Activated naive CD4-positive, alpha-beta T cell treated with anti-CD3 and anti-CD28 coated beads, Interleukin-2, amount 10 ng/mL, durations not matched to agents 7 days and 5 days (primary cell): ENCODE measurements at places on chromosomes 11 and 22.

DNA sequence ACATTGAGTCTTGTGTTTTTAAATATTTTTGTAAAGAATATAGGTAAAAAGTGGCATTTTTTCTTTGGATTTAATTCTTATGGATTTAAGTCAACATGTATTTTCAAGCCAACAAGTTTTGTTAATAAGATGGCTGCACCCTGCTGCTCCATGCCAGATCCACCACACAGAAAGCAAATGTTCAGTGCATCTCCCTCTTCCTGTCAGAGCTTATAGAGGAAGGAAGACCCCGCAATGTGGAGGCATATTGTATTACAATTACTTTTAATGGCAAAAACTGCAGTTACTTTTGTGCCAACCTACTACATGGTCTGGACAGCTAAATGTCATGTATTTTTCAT, 333 bp upstream of the CD3E start:
- peaks cover 60% of the 10 kb centered on the region for H3K4me1 ChIP-seq
- H3K36me3 ChIP-seq = peaks cover 41% of the 10 kb centered on the region
- DNase-seq = no peak
- H3K4me3 ChIP-seq = peak overlapping the region; percentile 98
- peak overlapping the region; percentile 99 for H3K27ac ChIP-seq
- peaks cover 4% of the 10 kb centered on the region for H3K27me3 ChIP-seq

- peak overlapping the region; percentile 1 for H3K27ac ChIP-seq
- peaks cover 21% of the 10 kb centered on the region for H3K4me1 ChIP-seq
- peak; percentile 21 for DNase-seq
- H3K4me3 ChIP-seq = peak overlapping the region; percentile 0
- H3K36me3 ChIP-seq = no peaks in the 10 kb centered on the region
- H3K27me3 ChIP-seq = peaks cover 7% of the 10 kb centered on the region
Measured at GRCh38 chr11:30281476-30282288, 41.2 kb upstream of the ARL14EP start.

DNA sequence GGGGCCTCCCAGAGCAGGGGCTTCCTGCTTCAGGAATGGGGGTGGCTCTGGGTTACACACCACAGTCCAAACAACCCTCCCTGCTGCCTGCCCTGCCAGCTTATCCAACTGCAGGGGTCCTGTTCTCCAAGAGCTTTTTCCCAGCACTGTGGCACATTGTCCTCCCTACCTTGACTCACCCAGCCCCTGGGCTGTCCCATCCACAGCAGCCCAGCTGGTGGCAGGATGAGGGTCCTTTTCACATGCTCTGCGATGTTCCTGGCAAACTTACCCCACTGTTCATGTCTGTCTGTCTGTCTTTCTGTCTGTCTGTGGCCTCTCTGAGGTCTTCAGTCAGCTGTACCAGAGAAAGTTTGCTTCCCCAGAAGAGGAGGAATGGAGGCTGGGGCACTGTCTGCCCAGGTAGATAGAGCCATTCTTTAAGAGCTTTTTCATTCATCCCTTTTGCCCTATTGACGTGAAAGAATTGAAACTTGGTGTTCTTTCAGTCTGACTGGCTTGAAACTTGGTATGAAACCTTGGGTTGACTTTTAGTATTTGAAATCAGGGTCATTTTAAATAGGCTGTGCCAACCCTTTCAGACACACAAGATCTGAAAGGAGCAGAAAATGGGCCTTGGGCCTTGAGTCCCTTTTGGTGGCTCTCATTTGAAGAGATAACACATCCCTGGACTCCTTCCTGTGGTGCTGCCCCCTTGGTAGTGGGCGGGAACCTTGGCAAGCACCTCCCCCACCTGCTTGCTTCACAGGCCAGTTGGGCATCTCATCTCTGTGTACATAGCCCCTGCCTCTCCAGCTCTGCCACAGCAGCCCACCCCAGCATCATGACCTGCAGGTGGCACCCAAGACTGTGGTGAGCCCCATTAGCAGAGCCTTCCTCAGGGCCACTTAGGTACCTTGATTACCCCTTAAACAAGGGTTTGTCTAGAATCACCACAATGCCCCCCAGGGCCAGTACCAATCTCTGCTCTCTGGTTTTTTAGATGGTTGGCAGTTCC, 74.6 kb upstream of the SUSD2 start:
- H3K4me1 ChIP-seq = peaks cover 33% of the 10 kb centered on the region
- H3K36me3 ChIP-seq = peaks cover 45% of the 10 kb centered on the region
- peak; percentile 55 for DNase-seq
- H3K27ac ChIP-seq = peak overlapping the region; percentile 73
- no peaks in the 10 kb centered on the region for H3K27me3 ChIP-seq
- H3K4me3 ChIP-seq = no peak overlapping the region

DNA sequence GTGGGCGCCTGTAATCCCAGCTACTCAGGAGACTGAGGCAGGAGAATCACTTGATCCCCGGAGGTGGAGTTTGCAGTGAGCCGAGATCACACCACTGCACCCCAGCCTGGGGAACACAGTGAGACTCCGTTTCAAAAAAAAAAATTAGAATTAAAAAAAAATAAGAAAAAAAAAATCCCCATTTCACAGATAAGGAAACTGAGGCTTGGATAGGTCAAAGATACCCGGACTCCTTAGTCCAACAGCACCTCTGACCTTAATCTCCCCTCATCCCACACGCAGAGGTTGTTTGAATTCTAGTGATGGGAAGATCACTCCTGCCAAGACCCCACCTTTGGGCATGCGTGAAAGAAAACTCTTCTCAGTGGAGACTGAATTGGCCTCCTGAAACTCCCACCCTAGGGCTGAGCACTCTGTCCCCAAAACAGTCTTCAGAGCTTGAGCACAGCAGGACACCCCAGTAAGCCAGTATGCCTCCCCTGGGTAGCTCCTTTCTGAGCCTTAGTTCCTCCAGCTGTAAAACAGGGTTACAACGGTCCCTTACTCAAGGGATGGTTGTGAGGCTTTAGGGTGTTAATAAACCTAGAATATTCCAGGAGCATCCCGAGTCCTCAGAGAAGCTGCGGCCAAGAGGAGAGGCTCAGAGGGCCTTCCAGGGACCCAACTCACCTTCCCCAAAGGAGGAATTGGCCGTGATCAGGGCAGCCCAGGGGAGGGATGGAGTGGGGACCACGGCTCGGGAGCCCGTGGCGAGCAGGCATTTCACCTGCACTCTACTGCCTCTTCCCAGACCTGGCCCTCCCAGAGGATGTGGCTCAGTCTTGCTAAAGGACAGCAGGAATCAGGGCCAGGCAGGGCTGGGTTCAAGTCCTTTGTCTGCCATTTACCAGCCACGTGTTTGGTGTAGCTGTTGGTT, 73.3 kb downstream of the NFAM1 start:
- H3K4me3 ChIP-seq = no peak overlapping the region
- H3K4me1 ChIP-seq = no peaks in the 10 kb centered on the region
- H3K36me3 ChIP-seq = no peaks in the 10 kb centered on the region
- H3K27me3 ChIP-seq = peaks cover 49% of the 10 kb centered on the region
- H3K27ac ChIP-seq = no peak overlapping the region
- DNase-seq = no peak

DNA sequence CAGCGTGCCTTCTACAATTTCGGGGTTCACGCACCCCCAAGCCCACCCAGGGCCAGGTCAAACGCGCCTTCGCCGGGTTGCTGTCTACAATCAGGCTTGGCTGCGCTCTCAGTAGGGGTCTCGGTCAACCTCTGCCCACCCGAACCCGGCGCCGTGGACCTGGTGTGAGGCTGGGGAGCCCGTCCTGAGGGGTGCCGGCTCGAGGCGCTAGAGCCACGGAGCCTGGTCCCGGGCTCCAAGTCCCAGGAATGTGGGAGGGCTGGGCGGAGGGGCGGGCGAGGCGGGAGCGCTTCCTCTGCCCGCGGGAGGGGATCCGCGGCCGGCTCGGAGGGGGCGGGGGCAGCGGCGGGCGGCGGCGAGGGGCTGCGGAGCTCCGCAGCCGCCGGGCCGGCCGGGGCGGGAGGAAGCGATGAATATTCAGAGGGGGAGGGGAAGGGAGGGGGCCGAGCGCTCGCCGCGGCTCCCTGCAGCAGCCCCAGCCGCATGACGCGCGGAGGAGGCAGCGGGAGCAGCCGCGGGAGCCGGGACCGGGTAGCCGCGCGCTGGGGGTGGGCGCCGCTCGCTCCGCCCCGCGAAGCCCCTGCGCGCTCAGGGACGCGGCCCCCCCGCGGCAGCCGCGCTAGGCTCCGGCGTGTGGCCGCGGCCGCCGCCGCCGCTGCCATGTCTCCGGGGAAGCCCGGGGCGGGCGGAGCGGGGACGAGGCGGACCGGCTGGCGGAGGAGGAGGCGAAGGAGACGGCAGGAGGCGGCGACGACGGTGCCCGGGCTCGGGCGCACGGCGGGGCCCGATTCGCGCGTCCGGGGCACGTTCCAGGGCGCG, at the start of gene PTPRJ:
TSS of gene PTPRJ (plus strand) at position 472 of the 819 bp plus-strand sequence. CDS start 354 bp downstream, outside the sequence.
- H3K27ac ChIP-seq = peak within 1 kb of the TSS; percentile 89
- peaks cover 37% of the 10 kb centered on the region for H3K27me3 ChIP-seq
- H3K4me1 ChIP-seq = peaks cover 37% of the 10 kb centered on the region
- peak; percentile 72 for DNase-seq

DNA sequence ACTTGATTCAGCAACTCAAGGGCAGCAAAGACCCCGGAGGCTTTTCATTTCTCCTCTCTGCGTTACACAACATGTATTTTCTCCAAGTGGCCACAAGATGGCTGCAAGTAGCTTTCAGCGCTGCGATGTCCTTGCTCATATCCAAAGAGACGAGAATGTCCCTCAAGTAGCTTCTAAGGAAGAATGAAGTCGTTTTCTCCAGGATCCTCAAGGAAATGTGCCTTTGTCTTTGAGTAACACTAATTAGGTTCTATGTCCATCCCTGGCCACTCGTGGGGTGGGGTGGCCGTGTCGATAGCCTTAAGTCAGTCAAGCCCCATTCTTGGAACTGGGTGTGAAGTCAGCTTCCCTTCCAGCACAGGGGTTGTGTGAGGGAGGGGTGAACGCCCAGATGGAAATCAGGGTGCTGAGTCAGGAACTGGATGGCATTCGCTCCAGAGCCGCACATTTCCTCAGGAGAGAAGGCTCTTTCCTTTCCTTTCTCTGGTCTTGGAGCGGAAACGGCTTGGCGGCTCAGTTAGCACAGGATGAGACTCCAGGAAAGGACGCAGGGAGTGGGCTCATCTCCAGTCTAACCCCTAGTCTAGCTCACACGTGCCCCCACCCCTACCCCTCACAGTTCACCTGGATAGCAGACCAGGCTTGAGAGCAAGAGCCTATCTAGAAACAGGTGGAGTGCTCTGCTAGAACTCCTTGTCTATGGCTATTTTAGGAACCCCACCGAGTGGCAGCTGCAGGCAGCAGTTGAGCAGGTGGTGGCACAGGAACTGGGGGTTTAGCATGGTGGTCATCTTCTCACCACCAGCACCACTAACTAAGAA, 44.3 kb downstream of the NNMT start:
- peak overlapping the region; percentile 22 for H3K4me3 ChIP-seq
- H3K27me3 ChIP-seq = peaks cover 5% of the 10 kb centered on the region
- peaks cover 13% of the 10 kb centered on the region for H3K4me1 ChIP-seq
- peak; percentile 42 for DNase-seq

DNA sequence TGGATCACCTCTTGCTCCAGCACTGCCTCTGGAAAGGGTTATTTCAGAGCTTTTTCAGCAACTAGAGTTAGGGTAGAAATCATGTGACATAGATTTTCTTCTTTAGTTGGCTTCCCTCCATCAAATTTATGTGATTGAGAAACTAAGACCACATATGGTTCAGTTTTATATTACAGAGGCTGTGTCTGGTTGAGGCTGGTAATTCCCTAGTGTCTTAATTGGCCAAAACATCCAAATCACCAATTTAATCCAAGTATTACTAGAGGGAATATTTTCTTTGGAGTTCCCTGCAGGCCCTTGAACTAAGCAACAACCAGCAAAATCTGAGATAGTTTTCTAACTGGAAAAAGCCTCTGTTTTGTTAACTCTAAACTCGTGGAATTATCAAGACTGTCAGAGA, 136.3 kb downstream of the ARHGAP42 start:
- no peak for DNase-seq
- no peaks in the 10 kb centered on the region for H3K27me3 ChIP-seq
- H3K4me1 ChIP-seq = no peaks in the 10 kb centered on the region
- no peaks in the 10 kb centered on the region for H3K36me3 ChIP-seq

- DNase-seq = no peak
- peaks cover 37% of the 10 kb centered on the region for H3K4me1 ChIP-seq
- no peaks in the 10 kb centered on the region for H3K27me3 ChIP-seq
- peaks cover 20% of the 10 kb centered on the region for H3K36me3 ChIP-seq
Measured at GRCh38 chr11:123461164-123461563, 31.1 kb downstream of the GRAMD1B start.

DNA sequence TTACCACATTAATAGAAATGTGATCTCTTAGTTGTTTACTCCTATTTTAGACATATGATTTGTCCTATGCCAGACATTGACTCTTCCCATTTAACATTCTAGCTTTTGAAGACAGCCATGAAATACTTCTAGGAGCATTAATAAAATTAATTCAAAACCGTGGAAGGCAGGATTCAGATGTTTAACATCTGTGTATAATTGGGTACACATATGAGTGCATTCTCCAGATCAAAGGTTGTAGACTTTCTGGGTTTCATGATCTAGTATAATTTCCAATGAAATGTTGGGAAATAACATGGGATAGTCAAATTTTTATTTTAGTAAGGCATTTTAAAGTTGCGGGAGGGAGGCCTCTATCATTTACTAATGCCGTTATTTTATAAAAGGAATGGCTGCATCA, 35.2 kb upstream of the CCDC89 start:
- no peak for DNase-seq
- H3K4me1 ChIP-seq = peaks cover 3% of the 10 kb centered on the region
- peaks cover 12% of the 10 kb centered on the region for H3K27me3 ChIP-seq
- peaks cover 25% of the 10 kb centered on the region for H3K36me3 ChIP-seq
- no peak overlapping the region for H3K27ac ChIP-seq

DNA sequence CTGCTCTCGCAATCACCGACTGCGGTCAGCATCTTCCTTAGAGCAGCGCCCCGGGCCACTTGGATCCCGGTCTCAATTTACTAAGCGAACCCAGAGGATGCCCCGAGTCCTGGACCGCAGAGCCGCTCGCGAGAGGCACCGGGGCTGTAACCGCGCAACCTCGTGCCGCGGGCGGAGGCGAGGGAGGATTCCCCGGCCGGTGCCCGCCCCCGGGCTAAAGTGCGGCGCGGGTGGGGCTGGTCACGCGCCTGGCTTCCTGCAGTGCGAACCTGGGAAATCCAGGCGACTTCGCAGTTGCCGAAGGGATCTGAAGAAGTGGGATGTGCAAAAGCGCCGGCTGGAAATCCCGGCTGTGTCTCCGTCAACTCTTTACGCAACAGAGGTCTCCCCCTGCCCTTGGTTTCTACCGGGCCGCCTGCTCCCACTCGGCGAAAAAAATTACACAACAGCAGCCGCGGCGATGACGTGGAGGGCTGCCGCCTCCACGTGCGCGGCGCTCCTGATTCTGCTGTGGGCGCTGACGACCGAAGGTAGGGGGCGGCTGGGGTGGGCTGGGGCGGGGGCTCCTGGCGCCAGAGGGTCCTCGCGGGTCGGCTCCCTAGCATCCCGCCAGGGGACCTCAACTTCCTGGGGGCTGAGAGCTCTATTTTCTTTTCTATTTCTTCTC, at the start of gene NCR3LG1:
TSS of gene NCR3LG1 (plus strand) at position 291 of the 667 bp plus-strand sequence. CDS start at position 461, 170 bp downstream.
- H3K36me3 ChIP-seq = no peaks in the 10 kb centered on the region
- peaks cover 50% of the 10 kb centered on the region for H3K27me3 ChIP-seq
- DNase-seq = peak; percentile 64
- peaks cover 32% of the 10 kb centered on the region for H3K4me1 ChIP-seq
- peak within 1 kb of the TSS; percentile 24 for H3K27ac ChIP-seq
- H3K4me3 ChIP-seq = peak within 1 kb of the TSS; percentile 73
